ENCODE measurements at places on chromosomes 4 and X. TPM values are rescaled to one million over a fixed set of nuclear protein-coding genes. Genes with fewer than 3 reads are reported as not detected.

The C4orf51 gene
- not detected for total RNA-seq

GRCh38 chr4:39877971-39878370 lies 99.7 kb downstream of the PDS5A start:
- no peak for DNase-seq

GRCh38 chrX:131441033-131441432 lies 102.8 kb upstream of the OR13H1 start:
- DNase-seq = no peak

The ZFP42 gene
- not detected for total RNA-seq

- no peak for DNase-seq
These were observed 10.7 kb downstream of the PPARGC1A start for GRCh38 chr4:23878912-23879732.

GRCh38 chr4:53653484-53654053 lies 62.3 kb upstream of the LNX1 start:
- DNase-seq = no peak

DNA sequence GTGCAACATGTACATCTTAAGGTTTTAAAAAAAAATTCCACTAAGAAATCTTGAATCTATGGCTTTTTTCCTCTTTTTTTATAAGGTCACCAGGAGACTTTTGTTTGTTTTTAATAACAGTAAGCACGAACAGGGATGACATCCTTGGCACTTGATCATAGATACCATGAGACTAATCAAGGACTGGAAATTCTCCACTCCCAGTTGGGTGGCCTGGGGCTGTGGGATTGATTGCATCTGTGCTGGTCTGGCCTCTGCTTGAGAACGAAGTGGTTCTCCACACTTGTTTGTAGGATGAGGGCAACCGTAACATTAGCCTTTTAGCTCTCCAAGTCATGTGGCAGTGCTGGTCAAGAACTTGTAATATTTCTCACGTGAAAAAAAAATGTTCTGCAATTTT lies 35.4 kb downstream of the SNX25 start:
- no peak for DNase-seq

- no peak for DNase-seq
These were observed 19.1 kb downstream of the PAGE2 start for GRCh38 chrX:55107911-55108310.

The CFI gene
- not detected for total RNA-seq

DNA sequence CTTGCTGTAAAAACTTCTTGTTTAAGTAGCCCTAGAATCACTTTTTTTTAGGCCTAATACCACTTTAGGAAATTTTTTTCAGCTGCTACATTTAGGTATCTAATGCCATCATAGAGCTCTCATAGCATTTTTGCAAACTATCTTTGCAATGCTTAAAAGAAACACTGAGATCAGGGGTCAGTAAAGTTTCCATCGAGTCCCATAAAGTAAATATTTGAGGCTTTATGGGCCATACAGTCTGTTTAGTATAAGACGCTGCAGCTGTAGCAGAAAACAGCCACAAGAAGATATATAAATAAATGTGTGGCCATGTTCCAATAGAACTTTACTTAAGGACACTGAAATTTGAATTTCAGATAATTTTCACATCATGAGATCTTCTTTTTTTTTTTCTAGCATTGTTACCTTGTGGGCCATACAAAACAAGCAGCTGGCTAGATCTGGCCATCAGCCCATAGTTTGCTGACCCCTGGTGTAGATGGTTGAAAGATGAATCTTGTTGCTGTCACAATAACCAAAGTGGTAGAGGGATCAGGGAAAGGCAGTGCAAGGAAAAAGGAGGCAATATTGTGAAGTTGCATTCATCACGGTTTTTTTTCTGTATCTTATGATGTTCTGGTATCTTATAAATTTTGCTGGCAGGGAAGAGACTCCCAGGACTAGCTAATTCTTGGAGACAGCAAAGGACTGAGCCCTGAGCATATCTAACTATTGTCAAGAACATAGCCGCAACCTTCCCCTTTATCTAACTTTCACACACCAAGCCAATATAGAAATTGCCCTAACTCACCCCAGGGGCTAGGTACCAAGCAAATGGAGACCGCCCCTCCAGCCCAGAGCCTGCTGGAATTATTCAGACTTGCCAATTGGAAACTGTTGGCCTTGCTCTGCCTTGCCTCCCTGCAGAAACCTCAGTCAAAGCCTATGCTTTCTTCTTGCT lies 46.6 kb downstream of the RASGEF1B start:
- DNase-seq = no peak
